ENCODE measurements at places on chromosomes 1 and 21. TPM values are rescaled to one million over a fixed set of nuclear protein-coding genes. Genes with fewer than 3 reads are reported as not detected.

The ADAMTS1 gene
- 32.4 TPM for total RNA-seq

The PLPPR4 gene
- total RNA-seq, result 7.3 TPM

The TNFRSF1B gene
- total RNA-seq, result 9.9 TPM

The CRYBG2 gene
- total RNA-seq, result not detected

The SIK1 gene
- total RNA-seq, result 3.1 TPM

The OR10Z1 gene
- not detected for total RNA-seq

The LRRC8B gene
- total RNA-seq, result 3.7 TPM

The PADI4 gene
- 1.0 TPM for total RNA-seq

The CAPN9 gene
- total RNA-seq, result under 0.01 TPM

The PIGM gene
- total RNA-seq, result 3.1 TPM

The NCMAP gene
- 0.52 TPM for total RNA-seq

The ELAPOR1 gene
- under 0.01 TPM for total RNA-seq

The WNT2B gene
- total RNA-seq, result 6.3 TPM

The DAB1 gene
- 1.6 TPM for total RNA-seq

The KIF26B gene
- 0.52 TPM for total RNA-seq

The SESN2 gene
- total RNA-seq, result 2.1 TPM

The HPCAL4 gene
- 0.52 TPM for total RNA-seq

The TNFRSF4 gene
- 0.52 TPM for total RNA-seq

The PTTG1IP gene
- 98.1 TPM for total RNA-seq

The PKP1 gene
- 3.7 TPM for total RNA-seq

The EPRS1 gene
- total RNA-seq, result 88.2 TPM

The SPRR3 gene
- total RNA-seq, result not detected

The PGLYRP3 gene
- total RNA-seq, result not detected

The TGFBR3 gene
- 54.3 TPM for total RNA-seq

The CFH gene
- total RNA-seq, result 119 TPM
